ENCODE measurements at places on chromosomes 7 and 10.
A peak's percentile ranks its signal among the peaks of the same experiment; 100 is the strongest.

GRCh38 chr7:129436335-129436923 lies 2.2 kb downstream of the STRIP2 start:
- DNase-seq, result no peak

DNA sequence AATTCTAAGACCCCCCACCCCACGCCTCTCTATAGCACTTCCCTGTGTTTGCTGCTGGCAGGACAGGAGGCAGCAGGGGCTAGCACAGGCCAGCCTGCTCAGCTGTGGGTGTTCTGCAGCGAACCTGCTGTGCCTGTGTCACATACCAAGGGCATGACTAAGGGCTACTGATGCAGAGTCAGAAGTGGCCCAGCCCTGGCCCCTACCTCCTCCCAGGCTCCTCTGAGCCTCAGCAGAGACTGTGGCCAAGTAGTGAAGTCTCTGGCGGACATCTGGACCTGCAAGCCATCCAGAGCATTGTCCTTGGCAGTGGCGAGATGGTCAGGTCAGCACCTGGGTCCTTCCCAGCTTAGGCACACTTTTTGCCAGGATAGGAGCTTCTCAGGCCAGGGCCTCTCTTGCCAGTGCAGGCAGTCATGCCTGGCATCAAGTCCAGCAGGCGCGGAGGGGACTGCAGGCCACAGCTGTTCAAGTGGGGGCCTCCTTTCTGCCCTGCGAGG lies 116.3 kb upstream of the RET start:
- no peak for DNase-seq

DNA sequence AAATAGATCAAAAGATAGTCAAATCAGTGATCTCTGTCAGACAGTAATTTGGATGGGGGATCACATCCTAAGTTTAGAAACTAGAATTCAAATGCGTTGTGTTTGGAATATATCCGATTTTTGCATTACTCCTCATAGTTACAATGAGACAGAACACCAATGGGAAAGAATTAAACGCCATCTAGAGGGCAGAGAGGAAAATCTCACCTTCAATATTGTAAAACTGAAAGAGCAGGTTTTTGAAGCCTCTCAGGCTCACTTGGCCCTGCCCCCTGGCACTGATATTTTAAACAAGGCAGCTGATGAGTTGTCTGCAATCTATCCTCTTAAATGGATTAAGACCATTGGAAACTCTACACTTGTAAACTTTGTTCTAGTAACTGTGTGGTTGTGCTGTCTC lies 17.7 kb downstream of the FRG2B start:
- DNase-seq, result peak; percentile 63

DNA sequence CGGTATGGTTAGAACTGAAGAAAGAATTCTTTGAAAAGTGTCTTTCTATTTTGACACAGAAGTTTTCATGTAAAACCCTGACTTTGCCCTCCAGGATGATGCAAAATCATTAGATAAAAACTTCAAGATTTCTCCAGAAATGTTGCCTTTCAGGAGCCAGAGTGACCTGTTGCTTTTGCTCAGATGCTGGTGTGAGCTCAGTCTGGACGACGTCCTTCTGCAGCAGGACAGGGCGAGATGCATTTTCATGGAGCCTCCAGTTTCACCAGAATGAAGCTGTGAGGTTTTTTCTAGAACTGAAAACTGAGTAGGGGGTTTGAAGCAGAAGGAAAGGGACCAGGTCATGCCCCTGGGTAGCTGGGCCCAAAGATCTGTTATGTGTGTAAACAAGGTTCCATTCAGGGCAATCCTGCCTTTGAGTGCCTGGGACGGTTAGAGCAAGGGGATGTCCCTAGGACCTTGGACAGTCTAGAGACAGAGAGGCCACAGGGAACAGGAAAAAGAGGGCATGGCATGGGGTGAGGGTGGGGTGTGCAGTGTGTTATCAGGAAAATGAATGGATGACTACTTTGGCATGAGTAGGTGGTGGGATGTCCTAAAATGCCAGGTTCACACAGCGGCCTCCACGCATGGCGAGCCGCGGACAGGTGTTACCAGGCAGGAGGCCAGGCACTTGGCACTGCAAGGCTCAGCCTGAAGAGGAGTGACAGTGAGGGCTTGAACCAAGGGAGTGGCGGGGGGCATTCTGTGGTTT lies 356.3 kb downstream of the CXCL12 start:
- DNase-seq, result no peak

DNA sequence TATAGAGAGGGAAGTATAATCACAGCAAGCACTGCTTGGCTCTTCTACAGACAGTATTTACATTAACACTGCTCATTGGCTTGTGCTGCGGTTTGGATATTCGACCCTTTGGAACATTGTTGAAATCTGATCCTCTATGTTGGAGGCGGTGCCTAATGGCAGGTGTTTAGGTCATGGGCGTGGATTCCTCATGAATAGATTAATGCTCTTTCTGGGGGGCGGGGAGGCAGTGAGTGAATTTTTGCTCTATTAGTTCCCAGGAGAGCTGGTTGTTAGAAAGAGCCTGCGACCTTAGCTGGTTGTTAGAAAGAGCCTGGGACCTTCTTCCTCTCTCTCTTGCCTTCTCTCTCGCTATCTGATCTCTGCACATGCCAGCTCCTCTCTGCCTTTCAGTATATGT lies 77.3 kb upstream of the SVIL start:
- DNase-seq, result peak; percentile 82

DNA sequence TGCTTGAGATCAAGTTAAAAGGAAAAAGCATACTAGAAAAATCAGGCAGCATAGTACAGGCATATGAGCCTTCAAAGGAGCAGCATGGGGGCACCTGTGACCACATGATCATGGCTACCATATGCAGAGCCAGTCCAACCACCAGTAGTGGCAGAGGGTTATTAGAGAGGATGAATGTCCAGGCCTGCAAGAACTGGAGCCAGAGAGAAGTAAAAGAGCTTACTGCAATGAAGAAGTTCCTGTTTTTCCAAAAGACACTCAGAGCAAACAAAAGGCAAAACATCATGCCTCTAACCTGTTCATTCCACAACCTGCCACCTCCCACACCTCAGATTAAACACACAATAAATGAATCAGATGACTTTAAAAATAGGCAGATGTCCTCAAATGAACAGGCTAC lies 99.6 kb upstream of the NAMPT start:
- DNase-seq, result no peak

- no peak for DNase-seq
Measured at GRCh38 chr7:140631602-140632001, 9.0 kb downstream of the DENND2A start.

- DNase-seq, result no peak
Measured at GRCh38 chr10:178723-179122, 43.5 kb downstream of the ZMYND11 start.

- DNase-seq, result peak; percentile 41
Measured at GRCh38 chr7:87564296-87564963, 36.3 kb downstream of the ABCB1 start.

Data from NCI-H526 (cell line).